ENCODE measurements at places on chromosomes 4 and X.
A peak's percentile ranks its signal among the peaks of the same experiment; 100 is the strongest.

DNA sequence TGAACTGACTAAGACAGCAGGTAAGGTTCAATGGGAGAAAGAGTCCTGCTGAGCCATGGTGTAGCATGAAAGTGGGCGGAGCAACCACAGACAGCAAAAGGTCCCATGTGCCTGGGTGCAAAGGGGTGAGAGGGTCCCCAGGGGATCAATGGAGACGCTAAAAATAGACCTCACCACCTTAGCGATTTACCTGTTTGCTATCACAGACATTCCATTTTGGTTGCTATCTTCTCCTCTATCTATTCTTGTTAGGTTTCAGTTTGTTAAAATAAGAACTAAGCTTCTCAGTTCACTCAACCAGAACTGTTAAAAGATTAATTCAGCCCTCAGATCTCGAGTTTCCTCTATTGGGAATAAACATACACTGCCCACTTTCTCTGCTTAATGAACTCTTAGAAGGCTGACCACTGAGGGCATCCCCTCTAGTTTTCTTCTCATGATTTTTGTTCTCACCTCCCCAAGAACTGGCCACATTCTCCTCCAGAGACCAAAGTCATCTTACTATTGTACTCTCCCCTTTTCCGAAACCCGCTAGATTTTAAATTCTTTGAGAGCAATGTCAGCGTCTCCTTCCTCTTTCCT, 136.7 kb downstream of the PARM1 start:
- no peak for DNase-seq

GRCh38 chrX:11632732-11633131, 33.0 kb downstream of the ARHGAP6 start:
- no peak for DNase-seq

DNA sequence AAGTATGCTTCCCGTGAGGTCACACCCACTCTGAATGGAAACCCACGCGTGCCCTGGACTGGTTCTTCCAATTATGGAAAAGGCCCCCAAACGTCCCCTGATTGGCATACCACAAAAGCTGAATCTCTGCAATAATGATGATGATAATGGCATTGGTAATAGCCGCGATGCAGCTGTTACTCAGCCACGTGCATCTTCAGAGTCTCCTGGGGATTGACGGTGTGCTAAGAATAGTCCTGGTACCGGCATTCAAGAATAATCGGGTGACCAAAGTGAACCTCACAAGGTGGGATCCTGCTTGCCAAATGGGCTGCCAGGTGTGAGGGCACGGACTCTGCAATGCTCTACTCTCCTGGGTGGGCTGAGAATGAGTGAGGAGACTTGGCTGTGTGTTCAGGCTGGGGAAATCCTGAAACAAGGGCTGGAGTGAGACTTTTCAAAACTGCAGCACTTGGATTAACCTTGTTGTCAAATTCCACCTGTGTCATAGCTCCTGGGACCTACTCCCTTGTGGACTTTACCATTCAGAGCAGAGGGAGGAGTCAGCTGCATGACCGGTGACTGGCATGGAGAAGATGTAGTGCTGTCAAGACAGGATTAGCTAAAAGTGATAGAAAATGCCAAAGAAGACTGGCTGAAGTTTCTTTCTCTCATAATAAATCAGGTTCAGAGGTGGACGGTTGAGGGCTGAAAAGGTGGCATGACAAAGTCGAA, 615.4 kb downstream of the MID1IP1 start:
- no peak for DNase-seq

DNA sequence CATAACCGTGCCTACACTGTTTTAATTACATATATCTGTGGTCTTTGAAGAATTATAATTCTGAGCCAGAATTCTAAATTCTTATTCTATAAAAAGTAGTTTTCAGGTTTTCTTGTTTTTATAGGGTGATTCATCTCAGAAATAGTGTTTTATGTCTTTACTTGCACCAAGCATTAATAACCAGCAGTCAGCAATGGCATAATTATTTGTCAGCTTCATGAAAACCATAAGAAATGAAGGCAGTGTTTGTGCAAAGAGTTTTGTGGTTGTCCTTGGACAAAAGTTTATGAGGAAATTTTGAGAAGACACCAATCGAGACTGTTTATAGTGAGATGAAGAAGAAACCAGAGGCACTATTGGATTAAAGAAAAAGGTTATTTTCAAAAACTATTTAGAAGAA, 37.2 kb downstream of the EDNRA start:
- DNase-seq = peak; percentile 77

GRCh38 chr4:145852256-145852839, 86.3 kb downstream of the ZNF827 start:
- no peak for DNase-seq

GRCh38 chrX:32929040-32929439, 282.3 kb downstream of the DMD start:
- no peak for DNase-seq

DNA sequence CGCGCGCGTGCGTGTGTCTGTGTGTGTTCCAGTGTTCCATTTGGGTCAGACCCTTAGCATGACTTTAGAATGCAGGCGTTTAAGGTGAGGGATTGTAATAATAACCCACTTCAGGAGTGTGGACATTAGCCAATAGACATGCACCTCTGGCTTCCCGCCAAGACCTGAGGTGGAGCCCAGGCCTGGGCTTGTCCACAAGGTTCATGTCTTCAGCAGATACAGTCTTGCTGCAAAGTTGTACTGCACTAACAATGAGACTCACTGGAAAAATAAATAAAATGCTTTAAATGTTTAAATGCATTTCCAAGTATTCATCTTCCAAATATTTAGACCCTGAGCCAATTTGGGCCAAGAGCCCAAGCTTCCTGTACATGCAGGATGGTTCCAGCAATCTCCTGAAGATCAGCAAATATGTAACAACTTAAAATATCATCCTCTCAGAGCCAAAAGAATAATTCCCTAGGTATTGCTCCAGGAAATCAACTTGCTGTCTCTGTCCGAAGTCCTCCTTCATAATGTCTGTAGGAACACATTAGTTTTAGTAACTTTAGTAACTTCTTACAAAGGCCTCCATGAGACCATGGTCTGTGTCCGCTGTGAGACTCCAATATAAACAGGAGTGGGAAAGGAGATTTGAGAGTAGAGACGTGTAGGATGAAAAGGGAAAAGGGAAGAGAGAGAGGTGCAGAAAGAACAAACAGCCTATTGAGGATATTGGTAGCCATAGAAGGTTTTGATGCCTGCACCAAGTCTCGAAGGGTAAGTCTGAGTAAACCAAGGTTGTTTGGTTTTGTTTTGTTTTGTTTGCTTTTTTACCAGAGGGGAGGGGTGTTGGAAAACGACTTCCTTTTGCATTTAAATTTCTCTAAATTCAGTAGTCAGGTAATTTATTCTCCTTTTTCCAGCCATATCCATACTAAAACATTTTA, 98.5 kb upstream of the KLF3 start:
- peak; percentile 74 for DNase-seq

GRCh38 chr4:81811562-81812293, 340.0 kb upstream of the RASGEF1B start:
- no peak for DNase-seq

- no peak for DNase-seq
These were observed 182.9 kb downstream of the ZIC3 start for GRCh38 chrX:137748827-137749226.

DNA sequence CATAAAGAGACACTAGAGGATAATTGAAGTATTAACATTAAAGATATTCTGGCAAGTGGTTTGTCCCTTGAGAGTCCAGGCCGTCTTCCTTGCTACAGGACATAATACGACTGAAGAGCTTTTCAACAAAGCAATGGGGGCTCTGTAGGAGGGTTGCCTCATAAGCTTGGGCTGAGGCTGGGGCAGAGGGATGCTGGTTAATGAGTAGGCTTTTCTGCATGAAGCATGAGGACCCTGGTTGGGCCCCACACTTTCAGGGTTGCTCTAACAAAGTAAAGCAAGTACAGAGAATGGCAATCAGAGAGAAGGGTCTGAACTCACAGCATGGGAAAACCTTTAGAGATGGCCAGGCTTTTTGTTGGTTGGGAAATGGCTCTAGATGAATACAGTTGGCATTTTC, 281.3 kb downstream of the IDS start:
- no peak for DNase-seq

Measured in fibroblast of skin of right quadriceps (primary cell).